ENCODE measurements at places on chromosomes 11 and 22. TPM values are rescaled to one million over a fixed set of nuclear protein-coding genes. Genes with fewer than 3 reads are reported as not detected.

Gene PHF21B
- not detected for total RNA-seq

Gene SERGEF
- total RNA-seq: 47.1 TPM

Gene MS4A4A
- not detected for total RNA-seq

Gene EPS8L2
- total RNA-seq: 273 TPM

Gene SLC17A6
- total RNA-seq: not detected

Gene SIAE
- total RNA-seq: 14.1 TPM

Gene RTL10
- total RNA-seq: 4.2 TPM

Gene CCDC116
- total RNA-seq: 0.07 TPM

Gene JHY
- total RNA-seq: 2.3 TPM

Gene TREH
- total RNA-seq: not detected

Gene TRIM5
- total RNA-seq: 7.4 TPM

Gene OR51E2
- not detected for total RNA-seq

Gene FOLR2
- total RNA-seq: not detected

Gene GAL3ST3
- total RNA-seq: not detected

Gene SLC43A3
- total RNA-seq: 0.67 TPM

Gene TUB
- total RNA-seq: not detected

Gene DNHD1
- 6.7 TPM for total RNA-seq

Gene ZBTB16
- not detected for total RNA-seq

Gene OSBP2
- 1.1 TPM for total RNA-seq

Gene FGF4
- total RNA-seq: not detected

Gene OR52H1
- not detected for total RNA-seq

Gene OSBPL5
- 12.2 TPM for total RNA-seq

Gene APOBEC3G
- 14.7 TPM for total RNA-seq

Gene CCDC81
- 0.51 TPM for total RNA-seq

Gene ROBO4
- not detected for total RNA-seq

Gene PTPRJ
- 23.3 TPM for total RNA-seq

Gene ABCC8
- total RNA-seq: not detected

Gene STX5
- 29.6 TPM for total RNA-seq

Gene OR6T1
- total RNA-seq: not detected

Gene THRSP
- not detected for total RNA-seq

Gene RAB36
- 10.9 TPM for total RNA-seq

Gene FXYD6
- total RNA-seq: not detected

Gene TYR
- total RNA-seq: not detected

Gene SNX32
- total RNA-seq: not detected

Gene EED
- total RNA-seq: 10.3 TPM

Gene OR5A1
- total RNA-seq: not detected

Gene OVOL1
- not detected for total RNA-seq

Gene TRPM5
- not detected for total RNA-seq

Gene MRGPRX4
- total RNA-seq: not detected

Gene IGSF9B
- total RNA-seq: 0.07 TPM

Gene SAC3D1
- total RNA-seq: 72.7 TPM

Gene CBLIF
- not detected for total RNA-seq

Gene MAJIN
- total RNA-seq: not detected

Gene SSRP1
- total RNA-seq: 147 TPM

Gene UBASH3B
- 31.6 TPM for total RNA-seq

Gene SCUBE2
- total RNA-seq: not detected

Gene OR52E8
- total RNA-seq: not detected

Gene ENTHD1
- total RNA-seq: not detected

Gene SLC25A18
- total RNA-seq: not detected

Gene PDE3B
- total RNA-seq: 1.6 TPM

Gene HBB
- total RNA-seq: not detected

Gene THAP12
- 18.7 TPM for total RNA-seq

Gene LRRN4CL
- total RNA-seq: not detected
